LHCN-M2 (cell line): ENCODE measurements at places on chromosomes 4 and X.

- DNase-seq: no peak
Measured at GRCh38 chrX:40147126-40147952, 49.6 kb upstream of the BCOR start.

DNA sequence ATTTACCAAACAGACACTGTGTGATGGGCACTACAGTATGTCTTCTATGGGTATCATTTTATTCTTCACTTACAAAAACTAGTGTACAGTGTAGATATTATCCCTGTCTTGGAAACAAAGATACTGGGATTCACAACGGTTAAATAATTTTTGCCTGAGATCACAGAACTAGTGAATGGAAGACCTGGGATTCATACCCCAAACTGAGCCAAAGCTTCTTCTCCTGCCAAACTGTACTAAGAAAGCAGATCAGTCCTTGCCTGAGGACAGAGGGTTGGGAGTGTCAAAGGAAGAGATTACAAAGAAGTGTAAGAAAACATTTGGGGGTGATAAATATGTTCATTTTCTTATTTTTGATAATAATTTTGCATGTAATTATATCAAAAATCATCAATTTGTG, 43.1 kb downstream of the PPA2 start:
- DNase-seq: no peak

DNA sequence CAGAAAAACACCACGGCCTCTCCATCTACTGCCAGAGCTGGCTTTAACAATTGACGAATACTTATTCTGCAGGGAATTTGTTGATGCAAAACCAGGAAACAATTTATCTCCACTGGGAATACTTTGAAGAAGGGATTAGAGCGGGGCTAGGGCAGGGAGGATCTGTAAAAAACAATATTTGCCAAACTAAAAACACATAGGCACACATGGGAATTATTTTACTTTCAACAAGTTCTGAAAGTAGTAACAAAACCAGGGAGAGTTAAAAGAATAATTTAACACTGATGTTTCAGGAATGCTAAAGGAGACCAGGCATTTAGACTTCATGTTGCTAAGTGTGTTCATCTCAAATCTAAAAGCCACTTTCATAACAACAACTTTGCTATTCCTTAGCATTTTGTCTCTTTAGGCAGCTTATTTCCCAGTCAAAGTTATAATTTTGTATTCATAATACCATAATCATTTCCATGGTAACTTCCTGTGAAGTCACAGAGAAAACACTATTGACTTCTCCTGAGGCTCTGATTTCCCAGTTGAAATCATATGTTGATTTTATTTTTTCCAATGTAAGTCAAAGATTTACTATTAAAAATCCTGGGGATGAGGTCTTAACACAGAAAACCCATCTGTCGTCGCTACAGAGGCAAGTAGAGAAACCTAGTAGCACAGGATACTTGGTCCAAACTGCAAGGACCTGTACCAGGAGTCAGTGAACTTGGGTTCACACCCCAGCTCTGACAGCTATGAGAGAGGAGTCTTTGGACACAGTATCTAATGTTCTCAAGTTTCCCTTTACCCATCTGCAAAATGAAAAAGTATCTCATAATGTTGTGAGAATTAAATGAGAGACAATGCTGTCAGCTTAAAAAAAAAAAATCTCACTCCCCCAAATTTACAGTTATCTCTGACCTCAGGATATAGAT, 69.3 kb downstream of the SH3RF1 start:
- DNase-seq: peak; percentile 23

- no peak for DNase-seq
Measured at GRCh38 chr4:3801521-3801920, 35.3 kb downstream of the ADRA2C start.

GRCh38 chr4:7240306-7240705, 48.0 kb downstream of the SORCS2 start:
- DNase-seq: no peak

GRCh38 chr4:98556451-98556850, 102.0 kb downstream of the TSPAN5 start:
- DNase-seq: no peak

DNA sequence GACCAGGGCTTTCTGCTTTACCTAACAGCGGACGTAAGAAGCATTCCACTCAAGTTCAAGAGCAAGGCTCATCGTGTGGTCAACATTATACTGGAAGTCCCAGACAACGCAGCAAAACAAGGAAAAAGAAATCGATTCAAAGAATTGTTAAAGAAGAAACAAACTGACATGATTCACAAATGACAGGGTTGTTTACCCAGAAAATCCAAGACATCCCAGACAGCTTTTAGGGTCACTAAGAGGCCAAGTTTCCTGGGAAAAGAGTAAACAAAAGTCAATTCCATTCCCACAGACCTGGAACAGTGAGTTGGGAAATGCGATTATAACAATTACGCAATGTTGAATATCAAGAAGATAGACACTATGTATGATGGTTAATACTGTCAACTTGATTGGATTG, 21.5 kb upstream of the HTRA3 start:
- peak; percentile 55 for DNase-seq

DNA sequence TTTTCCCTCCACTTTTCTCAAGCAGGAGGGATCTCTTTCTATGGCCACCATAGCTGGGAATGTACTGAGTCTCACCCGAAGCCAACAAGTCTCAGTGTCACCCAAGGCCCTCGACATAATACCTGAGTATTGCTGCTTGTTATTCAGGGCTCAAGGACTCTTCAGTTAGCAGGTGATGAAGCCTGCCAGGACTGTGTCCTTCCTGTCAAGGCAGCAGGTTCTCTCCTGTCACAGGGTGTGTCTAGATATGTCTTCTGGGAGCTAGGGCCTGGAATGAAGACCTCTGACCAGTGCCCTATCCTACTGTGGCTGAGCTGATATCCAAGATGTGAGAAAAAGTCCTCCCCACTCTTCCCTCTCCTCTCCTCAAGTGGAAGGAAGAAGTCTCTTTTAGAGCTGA, 391.0 kb upstream of the DIPK2B start:
- no peak for DNase-seq

GRCh38 chrX:55127692-55128091, 38.9 kb downstream of the PAGE2 start:
- peak; percentile 54 for DNase-seq

GRCh38 chr4:109127866-109128265, 174.6 kb downstream of the COL25A1 start:
- no peak for DNase-seq

DNA sequence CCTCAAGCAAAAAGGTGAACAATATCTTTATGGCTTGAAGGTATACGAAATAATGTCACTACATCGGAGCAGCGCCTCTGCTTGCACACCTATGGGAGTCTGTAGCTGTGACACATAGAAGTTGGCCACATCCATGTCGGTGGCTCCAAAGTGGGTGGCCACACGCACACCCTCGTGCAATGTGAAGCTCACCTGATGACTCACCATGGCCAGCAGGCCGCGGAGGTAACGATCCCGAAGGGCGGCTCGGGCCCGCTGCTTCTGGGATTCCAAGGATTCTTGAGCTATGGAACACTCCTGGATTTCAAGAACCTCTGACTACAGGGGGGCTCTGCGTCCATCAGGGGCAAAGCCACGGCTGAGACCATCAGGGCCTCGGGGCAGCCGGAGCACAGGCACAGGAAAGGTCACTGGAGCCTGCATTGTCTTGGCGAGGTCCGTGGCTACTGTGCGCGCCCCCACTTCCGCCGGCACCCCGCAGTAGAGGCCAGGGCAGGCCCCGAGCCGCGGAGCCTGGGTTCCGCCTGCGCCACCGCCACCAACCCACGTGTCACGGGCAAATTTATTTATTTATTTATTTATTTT, 25.2 kb downstream of the NYX start:
- no peak for DNase-seq

- DNase-seq: no peak
Measured at GRCh38 chrX:40151211-40152172, 53.7 kb upstream of the BCOR start.

DNA sequence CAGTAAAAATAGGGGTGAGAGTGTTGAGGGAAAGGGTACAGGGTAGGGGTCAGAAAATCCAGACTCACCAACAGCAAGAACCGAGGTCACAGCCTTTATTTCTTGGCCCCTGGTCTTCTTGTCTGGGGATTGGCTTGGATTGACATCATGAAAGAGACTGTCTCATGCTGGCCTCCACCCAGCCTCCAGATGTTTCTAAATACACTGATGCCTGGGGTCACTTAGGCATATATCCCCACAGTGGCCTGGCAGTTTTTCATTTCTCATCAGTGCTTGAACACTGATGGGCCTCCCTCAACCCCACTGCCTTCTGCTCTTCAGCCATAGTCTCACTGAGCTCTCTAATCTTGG, 173.9 kb downstream of the RTL9 start:
- DNase-seq: no peak

DNA sequence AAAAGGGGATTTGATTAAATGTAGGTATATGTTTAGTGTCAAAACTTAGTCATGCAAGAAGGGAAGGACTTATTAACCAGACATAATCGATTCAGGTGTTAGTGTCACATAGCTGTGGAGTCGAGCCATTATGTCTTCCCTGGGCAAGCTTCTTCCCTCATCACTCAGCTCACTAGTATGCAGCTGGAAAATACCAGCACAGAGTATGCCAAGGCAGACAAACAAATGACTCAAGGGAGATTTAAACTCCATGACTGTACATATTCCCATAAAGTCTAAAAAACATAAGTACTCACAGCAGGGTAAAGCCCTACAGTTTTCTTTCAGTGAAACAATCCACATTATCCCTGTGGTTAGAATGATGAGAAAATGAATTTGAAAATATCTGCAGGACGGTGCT, 304.5 kb downstream of the CBLL2 start:
- DNase-seq: peak; percentile 74

GRCh38 chr4:25258980-25259578, 25.2 kb downstream of the PI4K2B start:
- DNase-seq: peak; percentile 47

DNA sequence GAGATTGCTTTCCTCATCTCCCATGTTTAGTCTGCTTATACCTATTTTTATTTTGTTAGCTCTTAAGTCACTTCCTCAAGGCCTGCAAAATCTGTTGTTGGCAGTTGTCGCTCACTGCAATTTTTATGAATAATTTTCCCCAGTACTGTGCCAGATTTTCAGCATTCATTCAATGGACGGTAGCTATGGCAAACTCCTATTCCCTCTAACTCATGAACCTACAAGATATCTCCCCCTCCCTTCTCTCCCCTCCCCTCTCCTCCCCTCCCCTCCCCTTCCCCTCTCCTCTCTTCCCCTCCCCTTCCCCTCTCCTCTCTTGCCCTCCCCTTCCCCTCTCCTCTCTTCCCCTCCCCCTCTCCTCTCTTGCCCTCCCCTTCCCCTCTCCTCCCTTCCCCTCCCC, 160.4 kb downstream of the FRAS1 start:
- DNase-seq: no peak

GRCh38 chr4:84733343-84734033, 150.6 kb downstream of the CDS1 start:
- DNase-seq: no peak

- DNase-seq: peak; percentile 42
Measured at GRCh38 chrX:101478366-101478765, 6.9 kb upstream of the ARMCX4 start.

DNA sequence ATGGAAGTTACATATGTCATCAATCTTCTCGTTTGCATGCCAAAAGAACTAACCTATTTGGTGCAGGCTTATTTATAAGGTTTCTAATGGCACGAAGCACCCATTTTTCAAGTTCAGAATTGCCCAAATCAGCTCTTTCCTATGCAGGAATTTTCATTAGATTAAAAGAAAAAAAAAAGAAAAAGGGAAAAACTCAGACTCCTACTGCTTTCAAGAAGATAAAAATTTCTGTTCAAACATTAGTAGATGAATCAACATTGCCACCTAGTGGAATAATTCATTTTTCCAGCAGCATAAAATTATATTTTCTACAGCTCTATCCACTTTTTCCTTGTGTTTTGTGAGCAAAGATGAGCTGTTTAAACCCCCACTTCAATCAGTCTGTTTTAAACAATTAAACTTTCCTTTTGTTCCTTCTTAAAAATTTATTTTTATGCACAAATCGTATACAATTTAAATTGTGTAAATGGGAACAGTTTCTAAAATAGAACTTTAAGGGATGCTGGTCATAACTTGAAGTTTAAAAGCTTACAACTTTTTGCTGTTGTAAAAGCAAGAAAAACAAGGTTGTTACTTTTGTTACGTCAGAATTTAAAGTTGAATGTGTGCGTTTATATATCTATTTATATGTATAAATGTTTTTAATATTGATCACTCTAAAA, 309.9 kb downstream of the ARAP2 start:
- peak; percentile 3 for DNase-seq

DNA sequence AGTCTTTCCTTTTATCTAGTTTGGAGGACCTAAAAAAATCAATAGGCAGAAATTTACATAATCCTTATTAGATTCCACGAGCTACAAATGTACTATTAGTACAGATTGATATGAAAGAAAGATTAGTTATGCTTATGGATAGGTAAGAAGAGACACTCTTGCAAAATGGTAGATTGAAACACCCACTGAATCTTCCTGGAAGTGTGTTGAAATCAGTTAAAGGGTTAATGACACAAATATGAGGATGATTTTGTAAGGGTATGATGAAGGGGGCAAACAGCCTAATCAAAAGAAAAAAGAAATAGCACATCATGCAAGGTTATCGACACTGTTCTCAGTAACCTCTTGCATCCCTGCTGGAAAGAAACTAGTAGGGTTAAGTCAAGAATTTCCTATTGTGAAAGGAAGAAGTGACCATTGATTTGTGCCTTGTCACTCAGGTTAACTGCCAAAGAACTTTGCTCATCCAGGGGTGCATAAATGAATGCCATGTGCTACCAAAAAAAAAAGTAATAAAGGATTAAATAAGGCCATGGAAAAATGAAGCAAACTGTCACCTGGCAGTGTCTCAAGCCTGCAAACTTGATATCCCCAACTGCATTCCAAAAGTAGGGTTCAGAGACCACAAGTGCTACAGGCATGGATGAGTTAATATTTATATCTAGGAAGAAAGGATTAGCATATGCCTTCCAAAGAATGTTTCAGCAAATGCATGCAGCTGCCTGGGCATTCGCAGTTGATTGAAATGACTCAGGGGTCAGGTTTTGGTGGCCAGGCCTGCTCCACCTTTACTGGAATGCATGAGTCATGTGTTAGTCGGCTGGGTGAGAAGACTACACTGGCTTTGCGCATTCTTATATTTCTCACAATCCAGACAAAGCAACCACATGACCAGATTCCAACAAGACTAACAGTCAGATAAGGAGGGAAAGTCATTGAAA, 78.3 kb upstream of the ATXN3L start:
- peak; percentile 99 for DNase-seq

GRCh38 chrX:142428916-142429315, 223.8 kb upstream of the MAGEC2 start:
- no peak for DNase-seq

- DNase-seq: no peak
Measured at GRCh38 chr4:138243369-138243768, 1.2 kb upstream of the SLC7A11 start.

DNA sequence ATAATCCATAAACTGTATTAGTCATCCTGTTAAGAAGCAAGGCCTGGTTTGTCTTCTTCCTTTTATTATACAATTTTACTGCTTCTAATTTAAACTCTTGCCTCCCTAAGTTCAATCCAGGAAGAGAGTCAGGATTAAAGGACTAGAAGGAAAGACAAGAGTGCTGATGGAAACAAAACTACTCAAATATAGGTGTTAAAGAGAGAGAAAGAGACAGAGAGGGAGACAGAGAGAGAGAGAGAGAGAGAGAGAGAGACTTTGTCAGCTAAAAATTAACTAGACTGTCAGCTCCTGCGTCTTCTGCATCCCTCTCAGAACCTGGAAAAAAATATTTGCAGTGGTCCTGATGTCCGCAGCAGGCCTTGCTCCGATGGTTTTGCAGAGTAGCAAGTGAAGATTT, 13.5 kb upstream of the FGG start:
- no peak for DNase-seq
